Fibroblast of mammary gland (primary cell): ENCODE measurements at places on chromosomes 1 and 21.

- peak; percentile 94 for DNase-seq
Observed at GRCh38 chr1:23559136-23559984, at the start of gene ID3. TSS of gene ID3 (minus strand) at chr1:23559501. CDS start at chr1:23559426, 75 bp downstream.

DNA sequence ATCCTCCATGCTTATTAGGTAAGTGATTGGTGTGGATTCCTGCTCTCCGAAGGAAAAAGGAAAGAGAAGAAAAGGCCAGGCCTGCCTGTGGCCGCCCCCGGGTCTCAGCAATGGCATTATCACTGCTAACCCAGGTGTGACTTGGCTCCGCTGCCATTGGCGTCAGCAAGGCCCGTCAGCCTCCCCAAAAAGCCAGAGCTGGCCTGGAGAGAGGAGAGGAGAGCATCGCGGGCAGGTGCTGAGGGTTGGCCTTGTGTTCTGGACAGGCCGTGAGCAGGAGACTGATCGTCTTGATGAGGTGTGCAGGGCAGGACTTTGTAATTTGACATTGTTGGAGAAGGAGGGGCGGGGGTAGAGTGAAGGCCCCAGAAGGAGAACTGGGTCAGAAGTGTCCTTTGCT, 186.4 kb downstream of the CAMTA1 start:
- DNase-seq = no peak

DNA sequence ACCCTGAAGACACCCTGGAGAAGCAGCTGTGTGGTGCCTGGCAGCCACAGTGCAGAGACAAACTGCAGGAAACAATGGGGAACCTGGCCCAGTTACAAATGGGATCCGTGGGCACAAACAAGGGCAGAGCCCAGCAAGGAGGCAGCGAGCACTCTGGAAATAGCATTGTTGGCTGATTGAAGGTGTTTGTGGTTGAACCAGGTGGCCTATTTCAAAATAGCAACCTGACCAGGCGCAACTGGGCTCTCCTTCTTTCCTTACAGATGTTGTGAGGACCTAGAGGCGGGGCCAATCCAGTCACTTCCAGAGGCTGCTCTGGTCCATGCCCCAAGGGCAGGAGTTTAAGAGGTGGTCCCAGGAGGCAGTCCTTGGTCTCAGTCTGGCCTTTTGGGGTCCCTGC, 21.7 kb upstream of the ZBTB21 start:
- DNase-seq = no peak

DNA sequence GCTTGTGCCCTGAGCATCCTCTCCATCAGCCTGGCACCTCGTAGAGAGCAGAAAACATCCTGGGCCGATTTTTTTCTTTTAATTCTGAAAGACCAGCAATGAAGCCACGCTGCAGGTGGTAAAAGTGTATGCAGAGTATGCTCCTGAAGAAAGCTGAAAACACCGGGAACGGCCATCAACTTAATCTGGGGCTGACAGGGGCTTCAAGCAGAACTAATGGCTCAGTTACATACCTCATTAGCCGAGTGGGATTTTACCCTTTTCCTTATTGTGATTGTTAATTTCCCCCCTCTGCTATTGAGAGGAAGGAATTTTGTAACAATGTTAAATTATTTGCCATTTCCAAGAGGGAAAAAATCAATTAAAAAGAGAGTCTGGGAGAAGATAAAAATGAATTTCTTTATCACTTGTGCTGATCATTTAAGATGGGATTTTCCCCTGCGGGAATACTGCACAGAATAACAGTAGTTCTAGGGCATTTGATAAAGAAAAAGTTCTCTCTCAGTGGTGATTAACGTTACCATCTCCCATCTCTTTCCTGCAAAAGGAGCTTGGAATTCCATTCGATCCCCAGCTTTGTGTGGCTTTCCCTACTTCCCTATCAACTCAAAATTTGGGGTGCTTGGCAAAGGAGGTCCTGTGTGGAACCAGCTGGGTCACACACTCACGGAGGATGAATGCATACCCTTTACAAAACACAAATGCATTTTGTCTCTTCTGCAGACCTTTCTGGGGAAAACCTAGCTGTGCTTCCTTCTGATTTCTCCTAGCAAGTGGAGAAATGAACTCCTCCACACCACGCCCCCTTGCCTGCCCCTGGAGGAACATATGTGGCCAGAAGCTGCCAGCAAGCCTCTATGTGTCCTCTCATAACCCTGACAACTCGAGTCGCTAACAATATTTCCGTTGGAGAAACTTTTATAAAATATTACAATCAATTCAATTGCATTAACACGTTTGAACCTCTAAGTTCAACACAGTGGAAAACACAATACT, 70.9 kb downstream of the RRAGC start:
- no peak for DNase-seq

- DNase-seq = no peak
Observed at GRCh38 chr1:53256511-53257453, 18.5 kb upstream of the MAGOH start.

- no peak for DNase-seq
Observed at GRCh38 chr1:62590255-62590969, 6.9 kb upstream of the ANGPTL3 start.

- DNase-seq = no peak
Observed at GRCh38 chr1:45667321-45668111, 18.8 kb downstream of the GPBP1L1 start.

DNA sequence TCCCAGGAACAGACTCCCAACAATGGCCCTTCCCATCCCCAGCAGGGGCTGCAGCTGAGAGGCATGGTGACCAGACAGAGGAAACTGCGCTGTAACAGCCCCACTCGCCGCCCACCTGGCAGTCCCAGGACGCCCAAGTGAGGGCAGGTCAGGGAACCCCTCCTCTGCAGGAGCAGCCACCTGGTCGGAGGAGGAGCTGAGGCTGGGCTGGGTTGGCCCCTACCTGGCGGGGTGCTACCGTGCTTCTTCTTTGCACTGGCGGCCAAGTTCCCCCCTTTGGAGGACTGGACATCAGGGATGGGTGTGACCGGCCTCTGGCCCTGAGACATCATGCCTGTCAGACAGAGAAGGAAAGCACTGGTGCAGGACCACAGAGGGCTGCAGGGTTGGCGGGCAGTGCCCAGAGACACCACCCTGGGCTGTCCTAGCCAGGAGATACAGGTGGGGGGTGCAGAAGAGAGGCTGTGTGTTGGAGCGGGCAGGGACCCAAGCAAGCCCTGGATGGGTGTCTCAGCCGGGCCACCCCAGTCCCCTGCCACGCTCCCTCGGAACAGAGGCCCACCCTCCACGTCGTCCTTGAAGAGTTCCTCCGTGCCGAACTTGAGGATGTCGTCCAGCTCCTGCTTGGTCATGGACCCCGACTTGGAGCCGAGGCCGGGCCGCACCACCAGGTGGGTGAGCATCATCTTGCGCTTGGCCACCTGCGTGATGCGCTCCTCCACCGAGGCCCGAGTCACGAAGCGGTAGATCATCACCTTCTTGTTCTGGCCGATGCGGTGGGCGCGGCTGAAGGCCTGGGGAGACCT, 51.6 kb downstream of the CHD5 start:
- DNase-seq = no peak

- DNase-seq = no peak
Observed at GRCh38 chr1:63984930-63985290, 211.1 kb downstream of the ROR1 start.

DNA sequence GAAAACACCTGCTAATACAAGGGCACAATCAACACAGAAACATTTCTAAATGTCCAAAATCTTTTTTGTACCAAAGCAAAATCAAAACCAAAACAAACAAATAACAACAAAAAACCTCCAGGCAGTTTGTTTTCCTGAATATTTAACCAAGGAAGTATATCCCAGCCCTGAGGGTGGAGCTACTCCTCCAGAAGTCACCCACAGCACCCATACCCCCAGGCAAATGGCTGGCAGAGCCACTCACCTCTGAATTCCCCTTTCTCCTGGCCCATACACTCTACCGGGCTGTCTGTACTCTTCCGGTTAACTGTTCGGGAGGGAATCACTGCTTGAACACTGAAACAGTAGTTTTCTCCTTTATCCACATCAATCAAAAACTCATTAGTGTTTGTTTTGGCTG, 9.5 kb downstream of the F3 start:
- no peak for DNase-seq

GRCh38 chr21:43703035-43703880, 15.7 kb upstream of the PDXK start:
- DNase-seq = peak; percentile 79

DNA sequence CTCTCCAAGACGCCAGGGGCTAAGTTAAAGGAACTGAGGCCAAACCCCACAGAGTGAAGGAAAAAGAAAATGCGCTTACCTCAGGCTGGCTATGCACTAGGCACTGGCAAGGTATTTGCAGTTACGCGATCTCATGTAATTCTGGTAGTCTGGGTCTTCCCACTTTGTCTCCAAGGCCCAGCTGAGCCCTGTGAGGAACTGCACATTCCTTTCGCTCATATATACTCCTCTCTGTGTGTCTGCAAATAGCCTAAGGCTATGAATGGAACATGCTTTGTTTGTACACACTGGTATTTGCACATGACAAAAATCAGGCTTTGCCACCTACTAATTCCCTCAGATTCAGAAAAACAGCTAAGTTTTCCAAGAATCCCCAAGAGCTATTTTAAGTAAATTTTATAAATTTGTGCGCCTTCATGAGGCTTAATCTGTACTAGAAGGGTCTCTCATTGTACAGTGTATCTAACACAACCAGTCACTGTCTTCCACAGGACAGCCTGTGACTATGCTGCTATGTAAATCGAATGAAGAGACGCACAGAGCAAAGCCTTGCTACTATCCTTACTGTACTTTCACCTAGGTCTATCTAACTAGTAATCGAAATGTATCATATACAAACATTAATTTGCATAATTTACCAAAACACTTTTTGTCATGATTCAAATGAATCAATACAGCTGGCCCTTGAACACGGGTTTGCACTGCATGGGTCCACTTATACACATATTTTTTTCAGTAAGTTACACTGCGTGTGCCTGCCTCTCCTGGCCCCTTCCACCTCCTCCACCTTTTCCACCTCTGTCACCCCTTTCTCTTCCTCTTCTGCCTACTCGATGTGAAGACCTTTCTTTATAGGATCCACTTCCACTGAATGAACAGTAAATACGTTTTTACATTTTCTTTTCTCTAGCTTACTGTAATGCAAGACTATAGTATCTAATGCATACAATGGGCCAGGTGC, 87.0 kb downstream of the SIPA1L2 start:
- DNase-seq = no peak

DNA sequence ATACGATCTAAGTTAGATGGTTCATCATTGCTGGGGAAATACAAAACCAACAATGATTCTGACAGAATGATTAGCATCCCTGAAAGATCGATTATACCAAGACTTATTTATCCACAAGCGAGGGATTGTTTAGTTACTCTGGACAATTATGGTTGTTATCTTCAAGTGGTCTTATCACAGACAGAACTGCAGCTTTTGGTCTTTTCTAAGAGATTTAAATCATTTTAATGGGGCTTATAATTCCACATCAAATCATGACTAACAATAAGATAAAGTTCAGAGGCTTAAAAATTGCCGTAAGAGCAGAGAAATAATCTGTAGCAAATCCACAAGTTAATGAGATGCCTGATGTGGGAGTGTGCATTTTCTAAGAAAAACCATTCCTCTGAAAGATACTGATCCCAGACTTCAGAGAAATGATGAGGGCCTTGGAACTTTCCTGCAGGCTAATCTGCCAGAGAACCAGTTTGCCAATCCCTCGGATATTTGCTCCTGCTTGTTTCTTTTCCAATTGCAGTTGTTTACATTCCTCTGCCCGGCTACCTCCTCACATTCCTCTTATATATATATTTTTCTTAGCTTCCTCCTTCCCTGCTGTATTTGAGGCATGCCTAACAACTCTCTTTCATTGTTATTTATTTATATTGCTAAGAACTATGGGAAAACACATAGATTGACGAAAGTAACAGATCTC, 134.8 kb downstream of the BACH1 start:
- no peak for DNase-seq

DNA sequence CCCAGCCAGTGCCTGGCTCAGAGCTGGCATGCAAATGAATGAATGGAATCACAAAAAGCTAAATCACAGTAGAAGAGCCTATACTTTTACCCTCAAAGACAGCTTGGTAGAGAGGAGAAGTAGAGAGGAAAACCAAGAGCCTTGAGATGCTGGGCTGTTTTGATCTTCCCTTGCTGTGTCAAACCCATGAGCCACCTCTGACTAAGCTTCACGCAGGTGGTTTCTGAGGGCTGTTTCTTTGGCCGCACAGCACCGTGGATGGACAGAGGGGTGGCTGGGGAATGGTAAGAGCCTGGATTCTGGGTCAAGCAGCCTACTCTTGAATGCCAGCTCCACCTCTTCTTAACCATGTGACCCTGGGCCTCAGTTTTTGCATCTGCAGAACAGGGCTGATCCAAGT, 18.6 kb downstream of the ABCG1 start:
- DNase-seq = no peak

DNA sequence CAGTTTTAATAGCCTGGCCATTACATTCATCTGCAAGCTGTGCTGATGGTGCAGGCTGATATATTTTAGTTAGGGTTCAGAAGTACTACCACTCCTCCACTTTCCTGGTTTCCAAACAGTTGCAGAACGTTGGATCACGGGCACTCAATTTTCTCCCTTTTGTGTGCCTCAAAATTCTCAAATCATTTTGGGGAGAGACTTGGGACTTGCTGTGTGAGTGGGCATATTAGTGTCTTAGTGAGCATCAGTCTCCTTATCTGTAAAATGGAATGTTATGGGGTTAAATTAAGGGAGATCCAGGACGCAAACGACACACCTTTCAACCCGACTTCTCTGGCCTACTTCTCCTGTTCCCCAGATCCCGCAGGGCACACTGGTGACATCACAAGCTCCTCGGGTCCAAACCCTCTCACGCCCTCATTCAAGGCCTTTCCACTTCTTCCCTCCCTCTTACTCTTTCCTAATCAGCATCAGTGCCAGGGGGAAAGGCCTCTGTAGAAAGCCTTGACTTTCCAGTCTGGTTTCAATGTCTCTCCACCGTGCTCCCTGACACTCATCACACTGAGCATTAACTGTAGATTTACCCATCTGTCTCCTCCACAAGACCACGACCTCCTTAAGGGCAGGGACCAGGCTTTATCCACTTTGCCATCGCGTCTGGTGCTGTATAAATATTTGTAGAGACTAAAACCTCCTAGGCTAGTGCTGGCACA, 1.2 kb downstream of the PIGP start:
- DNase-seq = peak; percentile 92

GRCh38 chr1:162943622-162944021, 82.6 kb upstream of the CCDC190 start:
- peak; percentile 59 for DNase-seq

- DNase-seq = no peak
Observed at GRCh38 chr1:227062306-227062705, 122.2 kb downstream of the COQ8A start.

GRCh38 chr1:58852731-58853485, 69.1 kb upstream of the JUN start:
- no peak for DNase-seq
